ENCODE measurements at places on chromosomes 4 and X.

DNA sequence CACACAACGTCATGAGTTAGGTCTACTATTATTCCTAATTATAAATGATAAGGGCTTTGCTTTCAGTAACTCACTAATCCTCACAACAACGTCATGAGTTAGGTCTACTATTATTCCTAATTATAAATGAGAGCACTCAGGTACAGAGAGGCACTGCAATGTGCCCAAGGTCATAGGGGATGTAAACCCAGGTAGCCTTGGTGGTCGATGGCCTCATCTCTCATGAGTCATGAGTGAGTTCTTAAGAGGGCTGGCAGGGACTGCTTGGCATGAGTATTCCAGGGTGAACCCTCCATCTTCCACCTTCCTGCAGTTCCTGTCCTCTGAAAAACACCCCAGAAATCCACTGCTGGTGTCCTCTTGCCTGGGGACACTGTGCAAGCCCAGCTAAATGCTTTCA lies 317.1 kb downstream of the STK32B start:
- DNase-seq = no peak

GRCh38 chr4:83217721-83218522 lies 66.7 kb downstream of the COQ2 start:
- no peak for DNase-seq

DNA sequence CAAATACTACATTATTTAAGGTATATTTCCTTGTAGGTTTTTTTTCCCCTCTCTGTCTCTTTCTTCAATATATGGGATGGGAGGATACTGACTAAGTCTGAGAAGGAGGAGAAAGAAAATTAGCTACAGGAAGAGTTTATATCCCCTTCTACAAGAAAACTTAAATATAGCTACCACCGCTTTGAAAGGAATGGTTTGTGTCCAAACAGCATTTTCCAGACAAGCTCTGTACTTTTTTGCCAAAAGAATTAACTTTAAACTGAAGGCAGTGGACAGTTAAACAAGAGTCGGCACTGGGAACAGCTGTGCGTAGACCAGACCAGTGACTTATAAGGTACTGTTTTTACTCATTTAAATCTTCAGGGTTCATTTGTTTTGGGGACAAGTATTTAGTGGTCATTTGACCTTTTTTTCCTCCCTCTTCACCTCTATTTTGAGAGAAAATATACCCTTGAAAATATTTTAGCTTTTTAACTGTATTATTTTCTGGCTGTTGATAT lies 303.7 kb downstream of the ARHGAP24 start:
- DNase-seq = no peak

GRCh38 chrX:132853040-132853439 lies 105.4 kb downstream of the HS6ST2 start:
- no peak for DNase-seq

- peak; percentile 8 for DNase-seq
These were observed 66.8 kb upstream of the PLS3 start for GRCh38 chrX:115494161-115494560.

GRCh38 chrX:11273544-11273943 lies 19.7 kb upstream of the AMELX start:
- DNase-seq = no peak

DNA sequence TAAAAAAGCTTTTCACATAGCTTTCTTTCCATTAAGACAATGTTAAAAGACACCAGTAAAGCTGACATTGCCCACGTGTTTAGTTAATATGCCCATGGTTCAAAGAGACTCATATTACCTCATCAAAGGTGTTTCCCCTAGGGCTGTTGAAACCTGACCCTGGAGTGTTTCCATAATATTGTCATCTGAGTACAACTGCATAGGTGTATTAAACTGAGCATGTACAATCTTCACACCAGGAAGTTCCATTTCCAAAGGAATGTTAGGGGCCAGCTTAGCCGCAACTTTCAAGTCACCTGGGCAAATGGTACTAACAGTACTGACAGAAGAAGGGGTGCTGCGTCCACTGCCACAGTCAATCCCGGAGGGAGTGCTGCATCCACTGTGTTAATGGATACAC lies 27.1 kb downstream of the PDLIM3 start:
- peak; percentile 14 for DNase-seq

DNA sequence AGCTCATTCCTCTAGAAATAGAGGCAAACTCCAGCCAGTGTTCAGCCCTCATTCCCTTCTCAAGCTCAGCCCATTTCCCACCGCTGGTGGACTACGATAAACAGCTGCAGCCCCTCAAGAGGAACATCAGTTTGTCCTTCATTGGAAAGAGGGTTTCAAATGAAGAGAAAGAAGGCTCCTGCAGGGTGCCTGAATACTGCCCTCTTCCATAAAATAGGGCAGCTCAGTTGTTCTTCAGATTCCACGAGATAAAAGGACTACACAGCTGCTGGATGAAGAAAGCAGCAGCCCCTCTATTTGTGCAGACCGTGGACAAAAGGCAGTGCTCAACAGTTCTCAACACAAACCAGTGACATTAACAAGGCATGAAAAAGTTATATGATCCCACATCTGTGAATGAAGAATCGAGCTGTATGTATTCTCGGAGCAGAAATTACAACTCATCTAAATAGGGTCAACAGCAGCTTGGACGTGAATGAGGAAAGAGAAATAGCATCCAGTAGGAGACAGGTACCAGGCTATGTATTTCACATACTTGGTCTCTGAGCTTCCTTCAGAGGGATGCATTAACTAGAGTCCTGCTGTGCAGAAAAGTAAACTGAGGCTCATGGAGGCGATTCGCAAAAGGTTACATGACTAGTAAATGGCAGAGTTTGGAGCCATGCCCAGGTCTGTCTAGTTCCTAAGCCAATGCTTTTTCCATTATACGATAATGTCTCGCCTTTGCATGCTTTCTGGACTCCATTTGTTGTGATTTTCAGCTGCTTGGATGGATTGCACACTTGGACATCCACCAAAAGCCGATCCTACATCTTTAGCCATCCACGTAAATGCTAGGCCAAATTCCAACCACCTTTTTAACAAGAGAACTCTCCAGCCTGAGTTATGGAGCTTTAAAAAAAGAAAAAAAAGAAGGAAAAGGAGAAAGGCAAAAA lies 301.2 kb upstream of the PPARGC1A start:
- DNase-seq = no peak

GRCh38 chr4:28488021-28488420 lies 1627.4 kb downstream of the STIM2 start:
- DNase-seq = no peak

GRCh38 chr4:86631166-86631565 lies 37.1 kb downstream of the PTPN13 start:
- DNase-seq = no peak

DNA sequence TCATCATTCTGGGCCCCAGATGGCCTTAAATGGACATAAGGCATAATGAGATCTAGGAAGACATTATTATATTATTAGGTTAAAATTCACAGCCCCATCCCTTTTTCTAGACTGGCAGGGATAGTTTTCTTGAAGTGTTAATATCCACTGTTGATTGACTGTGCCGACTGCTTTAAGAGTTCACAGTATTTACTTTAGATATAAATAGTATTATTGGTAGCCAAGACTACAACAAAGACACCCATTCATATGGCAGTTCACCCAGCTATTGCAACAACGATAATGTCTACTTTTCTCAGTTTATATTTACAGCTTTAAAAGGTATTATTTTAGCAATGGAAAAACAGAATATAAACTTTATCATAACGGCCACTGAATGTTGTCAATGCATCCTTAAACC lies 922.2 kb upstream of the POU3F4 start:
- DNase-seq = no peak

- DNase-seq = no peak
These were observed 99.5 kb downstream of the FBXW7 start for GRCh38 chr4:152436384-152436783.

GRCh38 chr4:173413036-173413435 lies 14.1 kb upstream of the SCRG1 start:
- no peak for DNase-seq

DNA sequence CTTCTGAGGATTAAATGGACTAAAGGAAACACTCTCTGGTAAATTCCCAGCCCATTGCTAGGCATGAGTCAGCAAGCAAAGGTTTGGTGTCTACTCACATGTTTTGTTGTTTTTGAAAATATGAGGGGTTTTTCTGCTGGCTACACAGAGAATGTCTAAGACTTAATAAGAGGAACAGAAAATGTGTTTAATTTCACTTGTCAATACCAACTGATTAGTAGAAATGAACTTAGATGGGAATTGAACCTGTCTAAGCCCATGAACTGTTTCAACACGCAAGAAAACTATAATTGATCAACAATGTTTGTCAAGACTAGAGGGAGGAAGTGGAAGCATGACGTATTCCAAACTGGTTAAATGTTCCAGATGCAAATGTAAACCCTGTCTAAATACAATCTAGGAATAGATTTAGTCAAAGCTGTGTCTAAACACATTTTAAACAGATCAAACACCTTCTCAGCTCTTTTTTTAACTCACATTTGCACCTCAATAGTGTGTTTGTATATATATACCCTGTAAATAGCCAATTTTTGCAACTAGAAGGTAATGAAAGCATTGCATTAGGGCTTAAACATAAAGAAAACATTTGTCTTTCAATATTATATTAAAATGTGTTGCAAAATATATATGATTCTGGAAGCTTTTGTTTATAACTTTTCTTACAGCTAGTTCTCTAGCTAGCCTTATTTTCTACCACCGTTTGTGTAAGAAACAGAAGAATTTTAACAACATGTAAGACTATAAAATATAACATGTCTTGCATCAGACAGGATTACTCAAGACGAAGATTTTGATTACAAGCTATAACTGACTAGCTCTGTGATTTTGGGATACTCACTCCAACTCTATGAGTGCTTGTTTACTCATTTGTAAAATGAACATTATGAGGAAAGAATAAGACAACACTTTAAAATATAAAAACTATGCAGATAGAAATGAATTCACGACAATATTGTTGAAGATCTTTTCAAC lies 607.8 kb downstream of the FSTL5 start:
- no peak for DNase-seq

DNA sequence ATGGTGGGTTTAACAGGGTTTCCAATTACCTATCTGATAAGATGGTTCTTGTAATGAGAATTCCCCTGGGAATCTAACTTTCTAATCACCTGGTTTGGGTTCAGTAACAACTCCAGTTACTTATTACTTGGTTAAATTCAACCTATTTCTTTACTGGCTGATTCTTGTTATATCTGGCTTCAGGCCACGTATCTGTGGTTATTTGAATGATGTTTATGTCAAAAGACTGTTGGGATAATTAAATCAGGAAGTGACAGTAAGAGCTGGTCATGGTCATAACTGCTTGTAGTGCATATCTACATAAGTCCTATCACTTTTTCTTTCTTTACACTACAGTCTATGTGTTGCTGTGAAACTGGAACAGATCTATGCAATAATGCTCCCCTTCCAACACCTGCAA lies 108.1 kb downstream of the MID1 start:
- no peak for DNase-seq

DNA sequence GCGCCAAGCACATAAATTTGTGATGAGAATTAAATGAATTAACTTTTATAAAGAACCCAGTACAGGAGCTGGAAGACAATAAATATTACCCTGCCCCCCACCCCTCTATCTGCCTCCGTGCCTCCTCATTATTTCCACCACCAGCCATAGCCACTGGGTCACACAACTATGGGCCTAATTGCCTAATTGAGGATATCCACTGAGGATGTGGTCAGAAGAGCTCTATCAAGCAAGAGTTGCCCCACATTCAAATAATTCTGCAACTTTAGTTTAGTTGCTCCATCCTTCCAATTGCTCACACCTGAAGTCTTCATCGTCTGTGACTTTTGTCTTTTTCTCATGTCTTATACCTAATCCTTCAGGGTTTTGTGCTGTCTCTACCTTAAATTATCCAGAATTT lies 9.5 kb upstream of the CXCL8 start:
- DNase-seq = no peak

- DNase-seq = no peak
These were observed 137.6 kb downstream of the TENM3 start for GRCh38 chr4:182380771-182381181.

- DNase-seq = no peak
These were observed 16.5 kb upstream of the PDCL2 start for GRCh38 chr4:55608591-55608990.

DNA sequence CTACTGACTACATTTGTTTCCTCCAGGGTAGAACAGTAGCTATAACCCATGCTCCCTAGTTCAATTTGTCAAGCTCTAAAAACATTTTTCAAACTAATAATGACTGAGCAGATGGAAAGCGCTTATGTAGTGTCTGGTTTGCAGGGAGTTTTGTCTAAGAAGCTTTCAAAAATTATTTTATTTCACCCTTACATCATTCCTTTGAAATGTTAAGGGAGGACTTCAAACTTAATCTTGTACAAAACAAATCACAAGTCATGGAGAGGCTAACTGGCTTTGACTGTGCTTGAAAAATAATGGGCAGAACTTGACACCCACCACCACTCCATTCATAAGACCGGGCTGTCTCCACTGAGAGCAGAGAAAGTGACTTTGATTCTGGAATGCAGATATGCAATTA lies 153.4 kb upstream of the QRFPR start:
- DNase-seq = no peak

DNA sequence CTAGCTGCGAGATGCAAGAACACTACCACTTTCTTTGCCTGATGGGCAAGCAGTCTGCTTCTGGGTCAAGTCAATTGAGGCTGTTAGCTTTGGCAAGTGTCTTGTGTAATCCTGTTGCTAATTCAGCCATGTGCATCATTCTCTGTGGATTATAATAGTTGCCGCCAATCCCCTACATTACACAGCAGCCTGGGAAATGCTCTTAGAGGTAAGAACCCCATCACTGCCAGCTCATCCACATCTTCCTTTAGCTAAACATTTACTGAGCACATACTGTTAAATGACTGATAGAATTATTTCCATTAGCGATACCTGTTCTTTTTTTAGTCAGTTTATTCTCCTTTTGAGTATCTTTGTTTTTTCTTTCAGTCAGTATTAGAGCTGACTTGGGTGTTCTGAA lies 116.2 kb downstream of the CBR4 start:
- no peak for DNase-seq

DNA sequence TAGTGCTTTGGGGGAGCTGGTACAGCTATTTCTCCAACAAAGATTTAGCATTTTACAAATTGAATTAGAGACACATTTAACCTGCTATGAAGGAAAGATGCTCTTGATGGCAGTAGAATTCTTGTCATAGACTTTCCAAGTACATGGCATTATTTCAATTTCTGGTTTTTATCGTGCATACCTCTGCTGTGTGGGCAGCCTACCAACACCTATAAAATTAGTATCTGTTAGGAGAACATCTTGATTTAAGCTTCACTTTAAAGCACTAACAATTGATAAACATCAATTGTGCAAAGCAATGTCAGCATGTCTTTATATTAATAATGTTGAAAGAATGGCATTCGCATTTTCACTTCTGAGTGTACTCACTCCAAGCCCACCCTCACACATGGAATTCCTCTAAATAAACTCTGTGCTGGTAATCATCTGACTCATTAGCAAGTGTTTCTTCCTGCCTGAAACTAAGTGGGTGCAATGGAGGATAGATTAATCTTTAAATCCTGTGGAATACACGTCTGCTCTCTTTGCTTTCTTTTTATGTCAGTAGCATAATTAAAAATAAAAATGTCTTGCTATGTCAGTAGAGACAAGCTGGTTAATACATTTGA lies 279.8 kb upstream of the MAGEB18 start:
- no peak for DNase-seq
